CD4-positive, alpha-beta T cell treated with Interleukin-15 for 1 hour (primary cell): ENCODE measurements at places on chromosomes 7 and 10.

DNA sequence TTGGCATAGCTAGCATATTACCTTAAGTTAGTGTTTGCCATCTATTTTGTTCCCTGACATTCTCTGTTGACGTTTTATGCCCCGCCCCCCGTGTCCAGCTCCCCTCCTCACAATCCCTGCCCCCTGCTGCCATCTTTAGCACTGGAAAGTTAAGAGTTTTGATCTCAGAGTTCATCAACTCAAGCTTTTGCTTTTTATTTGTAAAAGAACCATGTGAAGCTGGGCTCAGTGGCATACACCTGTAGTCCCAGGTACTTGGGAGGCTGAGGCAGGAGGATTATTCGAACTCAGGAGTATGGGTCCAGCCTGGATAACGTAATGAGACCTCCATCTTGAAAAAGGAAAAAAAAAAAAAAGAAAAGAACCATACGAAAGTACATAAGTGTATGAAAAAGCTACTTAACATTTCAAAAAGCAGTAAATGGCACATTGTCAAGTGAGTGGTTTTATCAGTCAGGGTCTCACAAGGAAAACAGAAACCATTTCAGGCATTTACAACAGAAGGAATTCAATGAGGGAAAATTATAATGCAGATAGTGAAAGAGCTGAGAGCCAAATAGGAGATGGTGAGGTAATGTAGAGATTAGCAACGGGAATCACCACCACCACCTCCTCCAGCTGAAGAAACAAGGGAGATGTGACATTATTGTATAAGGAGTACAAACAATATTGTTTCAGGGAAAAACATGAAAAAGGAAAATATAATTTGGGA is 64.9 kb downstream of the MCU start:
- no peak for DNase-seq

- DNase-seq: peak; percentile 89
Measured at GRCh38 chr7:24572997-24573553, at the start of gene PALS2. Gene PALS2, plus strand, starts transcription at chr7:24573452. Its CDS starts 50,216 bp downstream, at chr7:24623668.

- no peak for DNase-seq
Measured at GRCh38 chr10:4383651-4384098, 442.3 kb upstream of the AKR1E2 start.

- no peak for DNase-seq
Measured at GRCh38 chr10:75982611-75983369, 551.4 kb downstream of the LRMDA start.

GRCh38 chr7:13031468-13031867 is 344.0 kb downstream of the ARL4A start:
- DNase-seq: no peak

- DNase-seq: peak; percentile 59
Measured at GRCh38 chr10:101839416-101840063, 4.1 kb downstream of the KCNIP2 start.

DNA sequence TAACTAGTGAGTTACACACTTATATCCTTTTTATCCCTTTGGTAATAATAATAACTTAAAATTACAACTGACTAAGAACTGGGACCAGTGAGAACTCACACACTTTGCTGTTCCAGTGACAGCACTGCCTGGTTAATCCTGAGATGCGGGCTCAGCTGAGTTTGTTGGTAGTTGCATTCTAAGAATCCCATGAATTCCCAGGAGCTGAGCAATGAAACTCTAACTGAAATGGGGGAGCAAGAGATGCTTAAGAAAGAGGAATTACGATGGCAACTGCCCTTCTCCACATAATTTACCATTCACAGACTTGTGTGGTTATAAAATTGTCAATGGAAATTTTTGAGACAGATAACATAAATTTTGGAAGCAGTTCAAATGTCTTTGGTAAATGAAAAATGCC is 659.4 kb downstream of the MAGI2 start:
- DNase-seq: no peak
